ENCODE measurements at places on chromosomes 11 and 22.

DNA sequence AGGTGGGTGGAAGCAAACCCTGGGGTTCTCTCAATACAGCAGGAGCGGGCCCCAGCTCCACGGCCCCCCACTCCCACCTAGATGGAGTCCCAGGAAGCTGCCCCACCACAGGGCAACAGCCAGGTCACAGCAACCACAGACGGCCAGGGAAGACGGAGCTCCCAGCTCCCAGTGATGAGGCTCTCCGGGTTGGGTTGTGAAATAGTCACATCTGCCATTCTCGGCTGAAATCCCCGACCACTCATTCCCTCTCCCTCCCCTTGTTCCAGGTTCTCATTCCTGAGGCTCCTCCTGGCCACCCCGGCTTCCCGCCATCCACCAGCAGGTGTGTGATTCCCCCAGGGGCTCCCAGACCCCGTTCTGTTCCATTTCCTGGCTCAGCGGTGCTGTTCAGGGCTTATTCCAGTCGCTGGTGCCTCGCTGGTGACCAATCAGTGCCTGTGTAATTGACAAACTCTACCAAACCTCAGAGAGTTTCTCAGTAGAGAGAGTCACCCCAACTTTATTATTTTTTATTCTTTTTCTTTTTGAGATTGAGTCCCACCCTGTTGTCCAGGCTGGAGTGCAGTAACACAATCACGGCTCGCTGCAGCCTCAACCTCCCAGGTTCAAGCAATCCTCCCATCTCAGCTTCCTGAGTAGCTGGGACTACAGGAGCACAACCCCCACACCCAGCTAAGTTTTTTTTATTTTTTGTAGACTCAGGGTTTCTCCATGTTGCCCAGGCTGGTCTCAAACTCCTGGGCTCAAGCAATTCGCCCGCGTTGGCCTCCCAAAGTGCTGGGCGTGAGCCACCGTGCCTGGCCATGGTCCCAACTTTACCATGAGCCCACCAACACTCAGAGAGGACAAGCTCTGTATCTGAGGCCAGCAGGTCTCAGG, 63.2 kb downstream of the SHANK2 start:
- DNase-seq: peak; percentile 30

DNA sequence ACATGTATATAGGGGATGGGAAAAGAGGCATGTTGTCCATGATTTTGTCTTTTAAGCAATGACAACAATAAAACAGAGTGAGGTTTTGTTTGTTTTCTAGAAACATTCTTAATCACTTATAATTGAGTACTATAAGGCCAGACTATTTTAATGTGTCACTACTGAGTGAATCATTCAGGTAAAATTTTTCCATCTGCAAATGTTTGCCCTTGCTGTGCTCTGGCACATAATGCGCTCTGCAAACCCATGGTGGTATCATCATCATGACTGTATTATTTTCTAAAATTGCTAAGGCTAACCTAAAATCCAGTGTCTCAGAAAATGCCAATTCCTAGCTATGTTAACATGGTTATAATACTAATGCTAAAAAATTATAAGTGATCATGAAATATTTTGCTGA, 261.2 kb downstream of the CADM1 start:
- no peak for DNase-seq

DNA sequence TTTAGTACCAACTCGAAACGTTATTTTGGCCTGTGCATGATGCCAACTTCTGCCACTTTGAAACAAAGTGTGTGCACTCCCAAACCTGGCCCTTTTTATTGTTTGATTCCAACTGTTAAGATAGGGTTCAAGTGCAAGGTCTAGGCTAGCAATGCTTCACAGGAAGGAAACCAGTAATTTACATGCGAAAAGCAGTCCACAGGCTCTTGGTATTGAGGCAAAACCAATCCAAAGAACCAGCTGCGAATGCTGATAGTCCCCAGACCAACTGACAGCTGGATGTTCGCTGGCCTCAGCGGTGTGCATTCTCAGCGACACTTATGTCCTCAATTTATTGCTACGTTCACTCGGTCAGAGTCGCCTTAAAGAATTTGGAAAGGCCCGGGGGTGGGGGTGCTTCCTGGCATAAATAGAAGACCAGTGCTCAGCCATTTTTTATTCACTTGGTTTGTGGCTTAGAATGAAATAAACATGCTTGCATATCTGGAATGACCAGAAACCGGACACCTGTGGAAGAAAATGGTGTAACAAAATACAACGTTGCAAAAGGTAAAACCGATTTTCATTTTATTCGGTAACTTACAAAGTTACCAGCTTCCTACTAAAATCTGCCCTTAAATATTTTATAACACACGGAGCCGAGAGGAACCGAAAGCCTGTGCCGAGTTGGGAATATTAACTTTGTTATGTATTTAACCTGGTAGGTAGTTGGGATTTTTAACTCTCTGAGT, 1.6 kb downstream of the CPT1A start:
- no peak for DNase-seq

- no peak for DNase-seq
Observed at GRCh38 chr11:103927535-103927934, 108.9 kb upstream of the DDI1 start.

- DNase-seq: no peak
Observed at GRCh38 chr11:63805844-63806415, 7.3 kb upstream of the SPINDOC start.

DNA sequence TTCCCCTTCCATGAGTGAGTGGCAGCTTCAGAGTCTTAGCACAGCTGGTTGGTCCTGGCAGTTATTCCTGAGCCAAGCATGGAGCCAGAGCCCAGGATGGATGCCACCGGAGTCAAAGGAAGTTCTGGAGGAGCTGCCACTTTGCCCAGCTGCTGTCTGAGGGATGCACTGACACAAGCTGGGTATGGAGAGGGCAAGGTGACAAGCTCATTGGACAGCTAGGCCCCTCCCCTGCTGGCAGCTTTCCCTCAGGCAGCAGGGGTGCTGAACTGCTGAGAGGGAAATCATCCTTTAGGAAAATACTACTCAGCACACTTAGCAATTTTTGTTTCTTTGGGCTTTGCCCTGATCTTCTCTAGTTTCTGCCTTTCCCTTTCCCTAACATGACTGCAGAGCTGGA, 99.3 kb upstream of the SESN3 start:
- no peak for DNase-seq

GRCh38 chr11:86069408-86070101, 671 bp upstream of the PICALM start:
- peak; percentile 22 for DNase-seq

DNA sequence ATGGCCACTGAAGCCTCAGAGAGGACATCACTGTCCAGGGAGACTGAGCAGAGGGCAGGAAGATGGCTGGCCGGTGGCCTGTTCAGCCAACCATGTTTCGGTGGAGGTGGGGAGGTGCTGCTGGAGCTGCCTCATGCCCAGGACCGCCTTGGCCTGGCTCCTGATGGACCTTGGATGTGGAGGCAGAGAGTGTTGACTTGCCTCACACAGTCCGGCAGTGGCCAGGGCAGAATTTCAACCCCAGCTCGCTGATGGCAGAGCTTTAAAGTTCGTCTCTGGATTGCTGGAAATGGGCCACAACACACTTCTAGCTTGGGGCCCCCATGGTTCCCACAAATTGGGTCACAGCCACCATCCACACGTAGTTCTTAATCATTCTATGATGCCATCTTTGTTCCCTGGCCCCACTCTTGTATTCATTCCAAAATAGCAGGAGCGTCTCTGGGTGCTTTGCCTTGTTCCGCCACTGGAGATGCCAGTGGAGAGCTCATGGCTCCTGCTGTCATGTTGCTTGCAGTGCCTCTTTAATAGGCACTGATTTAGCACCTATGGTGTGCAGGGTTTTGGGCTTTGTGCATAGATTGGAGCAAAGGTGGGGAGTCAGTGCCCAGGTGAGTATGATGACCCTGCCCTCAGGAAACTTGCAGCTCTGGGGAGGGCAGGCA, 5.6 kb downstream of the MAPK8IP1 start:
- no peak for DNase-seq

- DNase-seq: no peak
Observed at GRCh38 chr11:12922980-12923507, 86.1 kb upstream of the RASSF10 start.

DNA sequence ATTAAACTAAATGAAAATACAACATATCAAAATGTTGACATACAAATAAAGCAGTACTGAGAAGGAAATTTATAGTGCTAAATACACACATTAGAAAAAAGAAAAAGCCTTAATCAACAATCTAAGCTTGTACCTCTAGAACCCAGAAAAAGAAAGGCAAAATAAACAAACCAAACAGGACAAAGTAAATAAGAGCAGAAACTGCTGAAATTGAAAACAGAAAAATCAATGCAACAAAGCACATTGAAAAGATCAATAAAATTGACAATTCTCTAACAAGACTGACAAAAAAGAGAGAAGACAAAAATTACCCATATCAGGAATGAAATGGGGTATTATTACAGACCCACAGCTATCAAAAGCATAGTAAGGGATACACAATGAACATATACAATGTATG, 21.0 kb downstream of the DCUN1D5 start:
- no peak for DNase-seq

GRCh38 chr22:28222571-28222970, 303.5 kb upstream of the PITPNB start:
- DNase-seq: no peak

DNA sequence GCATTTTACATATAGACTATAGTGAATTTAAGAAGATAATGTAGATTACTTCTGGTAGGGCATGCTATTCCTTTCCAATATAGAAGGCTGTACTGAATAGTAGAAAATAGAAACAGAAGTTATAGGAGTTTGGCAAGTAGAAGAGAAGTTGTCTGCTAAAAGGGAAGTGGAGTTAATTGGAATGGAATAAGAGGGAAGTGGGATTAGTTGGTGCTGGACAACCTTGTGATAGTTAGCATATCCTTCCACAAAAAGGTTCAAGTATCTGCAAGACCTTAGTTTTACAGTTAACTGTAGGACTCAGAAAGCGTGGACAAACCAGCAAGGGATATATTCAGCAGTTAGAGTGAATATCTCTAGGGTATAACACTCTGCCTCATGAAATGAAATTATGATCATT, 185.5 kb downstream of the SWAP70 start:
- DNase-seq: no peak
